Stimulated activated CD4-positive, alpha-beta T cell treated with anti-CD3 and anti-CD28 coated beads, Interleukin-1b, Interleukin-23, amount 100 ng/mL, for 24 hours (primary cell): ENCODE measurements at places on chromosomes 6 and 20.

DNA sequence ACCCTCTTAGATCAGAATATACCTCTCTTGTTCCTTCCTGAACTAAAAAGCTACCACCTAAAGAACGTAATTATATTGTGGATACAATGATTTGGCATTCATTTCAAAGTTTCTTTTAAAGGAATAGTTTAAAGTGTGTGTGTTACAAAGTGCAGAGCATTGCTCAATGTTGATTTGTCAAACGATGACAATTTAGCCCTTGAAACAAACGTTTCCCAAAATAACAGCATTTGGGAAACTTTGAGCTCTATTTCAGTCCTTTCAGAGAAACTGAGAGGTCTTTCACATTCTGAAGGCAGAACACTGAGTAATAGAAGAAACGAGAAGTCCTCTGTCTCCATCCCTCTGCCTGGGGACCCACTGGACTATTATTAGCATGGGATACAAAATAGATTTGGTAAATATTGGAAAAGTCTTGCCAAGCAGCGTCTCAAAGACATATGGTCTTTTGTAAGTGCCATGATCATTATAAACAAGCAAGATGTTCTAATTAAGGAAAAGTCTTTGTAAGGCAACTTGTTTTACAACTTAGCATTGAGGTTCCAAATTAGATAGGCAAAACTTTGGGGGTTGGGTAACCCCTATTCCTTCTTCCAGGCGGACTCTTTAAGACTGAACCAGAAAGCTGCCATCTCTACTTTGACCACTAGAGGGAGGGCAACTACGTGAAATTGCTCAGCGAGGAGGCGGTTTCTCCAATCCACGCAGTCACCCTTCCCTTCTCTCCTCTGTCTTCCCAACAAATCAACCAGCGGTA is 208.8 kb downstream of the RNF144B start:
- DNase-seq = peak; percentile 40

DNA sequence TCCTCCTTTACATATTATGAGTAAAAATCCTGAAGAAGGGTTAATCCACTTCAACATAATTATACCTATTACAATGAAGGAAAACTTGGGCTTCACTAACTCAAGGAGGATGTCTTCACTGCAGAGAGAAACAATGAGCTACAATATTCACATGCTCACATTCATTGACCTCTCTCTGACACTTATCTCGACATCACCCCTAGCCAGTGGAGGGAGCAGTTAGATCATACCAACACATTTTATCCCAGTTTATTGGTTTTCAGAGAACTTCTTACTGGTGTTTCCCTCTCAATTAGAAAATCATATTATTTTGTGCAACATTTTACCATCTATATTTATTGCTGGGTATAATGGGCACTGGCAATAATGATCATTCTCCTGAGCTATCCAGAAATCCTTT is 646.5 kb downstream of the TENT5A start:
- DNase-seq = no peak

DNA sequence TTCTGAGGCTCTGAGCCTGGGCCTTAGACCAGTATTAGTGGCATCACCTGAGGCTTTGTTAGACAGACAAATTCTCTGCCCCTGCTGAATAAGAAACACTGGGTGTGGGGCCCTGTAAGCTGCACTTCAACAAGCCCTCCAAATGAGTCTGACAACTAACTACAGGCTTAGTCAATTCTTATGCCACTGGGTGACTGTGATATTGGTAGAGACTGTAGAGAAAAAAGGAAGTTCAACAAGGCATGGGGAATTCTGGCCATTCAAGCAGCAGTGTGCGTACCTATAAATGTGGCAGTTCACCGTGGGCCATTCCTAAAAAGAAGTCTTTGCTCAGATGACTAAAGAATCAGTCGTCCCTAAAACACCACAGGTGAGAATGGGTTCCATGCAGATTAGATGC is 82.7 kb downstream of the MDN1 start:
- no peak for DNase-seq

DNA sequence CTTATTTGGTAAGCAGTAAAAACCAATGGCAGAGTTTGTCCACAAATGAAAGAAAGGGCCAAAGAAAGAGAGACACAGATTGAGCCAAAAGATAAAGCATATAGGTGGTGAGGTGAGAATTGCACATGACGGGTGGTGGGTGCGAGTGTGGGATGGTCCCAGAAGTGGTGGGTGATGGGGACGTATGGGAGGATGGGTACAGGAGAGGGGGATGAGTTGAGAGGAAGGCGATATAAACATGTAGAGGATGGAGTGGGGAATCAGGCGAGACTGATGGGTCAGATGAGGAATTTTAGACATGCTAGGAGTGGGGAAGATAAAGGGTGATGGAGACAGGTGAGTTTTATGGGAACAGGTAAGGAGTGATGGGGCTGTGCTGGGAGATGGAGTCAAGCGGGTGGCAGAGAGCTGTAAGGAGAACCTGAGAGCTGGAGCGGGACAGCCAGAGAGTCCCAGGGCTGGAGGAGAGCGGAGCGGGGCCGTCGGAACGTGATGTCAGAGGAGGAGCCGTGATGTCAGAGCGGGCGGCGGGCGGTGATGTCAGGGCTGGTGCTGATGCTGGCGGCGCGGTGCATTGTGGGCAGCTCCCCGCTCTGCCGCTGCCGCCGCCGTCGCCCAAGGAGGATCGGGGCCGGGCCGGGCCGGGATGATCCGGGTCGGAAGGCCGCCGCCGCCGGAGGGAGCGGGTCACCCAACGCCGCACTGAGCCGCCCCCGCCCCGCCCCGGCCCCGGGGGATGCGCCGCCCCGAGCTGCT is at the start of gene TTBK1:
Gene TTBK1 (plus strand): TSS at position 574 of the 756 bp plus-strand sequence. CDS start 3,180 bp downstream, outside the sequence.
- DNase-seq = no peak

GRCh38 chr6:156406688-156407087 is 370.5 kb upstream of the ARID1B start:
- DNase-seq = no peak

DNA sequence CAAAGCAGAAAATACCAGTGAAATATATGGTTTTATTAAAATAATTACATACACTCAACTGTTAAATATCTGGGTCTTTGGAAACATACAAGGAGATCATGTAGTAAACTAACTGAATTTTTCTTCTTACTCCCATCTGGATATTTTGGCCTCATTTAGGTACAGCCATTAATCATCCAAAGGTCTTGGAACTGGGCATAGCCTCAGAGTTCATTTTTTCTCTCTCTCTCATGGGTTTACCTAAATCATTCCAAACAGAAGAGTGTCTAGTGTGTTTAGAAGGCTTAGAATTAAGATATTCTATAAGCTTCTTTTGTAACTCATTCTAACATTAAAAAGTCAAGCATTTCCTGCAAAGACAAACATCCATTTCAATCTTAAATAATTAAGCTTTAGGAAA is 79.4 kb downstream of the HMGCLL1 start:
- no peak for DNase-seq

GRCh38 chr6:164014346-164015087 is 600.0 kb downstream of the QKI start:
- DNase-seq = no peak

GRCh38 chr6:163776906-163777686 is 362.6 kb downstream of the QKI start:
- no peak for DNase-seq

DNA sequence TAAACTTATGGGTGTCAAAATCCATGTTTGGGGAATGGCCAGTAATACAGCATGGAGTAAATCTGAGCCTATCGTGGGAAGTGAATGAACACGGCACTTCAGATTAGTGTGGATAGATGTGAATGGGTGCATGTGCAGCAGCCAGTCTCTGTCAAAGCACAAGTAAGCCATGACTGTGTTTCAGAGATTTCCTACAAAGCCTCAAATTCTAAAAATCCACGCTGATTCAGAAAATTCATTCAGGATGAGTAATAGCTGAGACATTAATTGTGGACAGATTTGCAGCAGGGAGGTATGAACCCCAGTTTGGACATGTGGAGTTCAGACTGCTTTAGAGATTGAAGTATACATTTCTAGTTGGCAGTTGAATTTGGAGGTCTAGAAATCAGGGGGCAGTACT is 115.1 kb downstream of the QKI start:
- DNase-seq = no peak

- DNase-seq = no peak
These were observed 8.3 kb downstream of the MDGA1 start for GRCh38 chr6:37689381-37689780.
